ENCODE measurements at places on chromosomes 5 and 9. TPM values are rescaled to one million over a fixed set of nuclear protein-coding genes. Genes with fewer than 3 reads are reported as not detected.

Gene C9orf50
- 0.19 TPM for total RNA-seq

Gene TMEM215
- not detected for total RNA-seq

Gene C5orf52
- not detected for total RNA-seq

Gene TRAF1
- 1.3 TPM for total RNA-seq

Gene PFN3
- not detected for total RNA-seq

Gene OBP2B
- 0.62 TPM for total RNA-seq

Gene ATP10B
- 0.55 TPM for total RNA-seq

DNA sequence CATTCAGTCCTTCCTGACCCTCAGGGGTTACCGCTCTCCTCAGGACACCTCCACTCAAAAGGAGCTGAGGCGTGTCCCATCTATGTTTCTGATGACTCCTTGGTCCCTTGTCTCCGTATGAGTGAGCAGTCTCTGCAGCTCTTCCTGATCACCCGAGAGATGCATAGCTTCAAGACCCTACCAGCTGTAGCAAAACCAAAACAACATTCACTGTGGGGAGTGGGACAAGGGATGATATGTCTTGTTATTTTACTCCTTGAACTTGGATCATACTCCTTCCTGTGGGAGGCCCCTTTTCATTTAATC, 14.4 kb downstream of the GLDC start:
- no peak for ATAC-seq

DNA sequence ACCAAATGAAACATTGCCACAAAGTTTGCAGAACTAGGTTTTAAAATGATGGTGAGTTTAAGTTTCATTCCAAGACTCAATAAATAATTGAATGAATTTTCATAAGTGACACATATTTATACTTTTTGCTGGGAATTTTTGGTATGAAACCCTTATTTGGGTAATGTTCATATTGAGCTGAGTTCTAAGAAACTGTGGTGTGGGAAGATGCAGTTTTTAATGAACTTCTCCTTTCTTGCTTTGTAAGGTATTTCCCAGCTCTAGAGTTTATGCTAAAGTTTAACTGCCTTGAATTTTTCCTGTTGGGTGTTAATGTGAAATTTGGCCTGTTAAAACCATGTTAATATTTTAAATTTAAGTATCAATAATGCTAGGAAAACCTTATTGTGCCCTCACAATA, 15.1 kb downstream of the RABGAP1 start:
- no peak for ATAC-seq

GRCh38 chr5:172438319-172438668, 16.0 kb downstream of the SH3PXD2B start:
- ATAC-seq, result peak; percentile 35

GRCh38 chr5:140295414-140295813, 7.5 kb downstream of the PFDN1 start:
- peak; percentile 66 for ATAC-seq

DNA sequence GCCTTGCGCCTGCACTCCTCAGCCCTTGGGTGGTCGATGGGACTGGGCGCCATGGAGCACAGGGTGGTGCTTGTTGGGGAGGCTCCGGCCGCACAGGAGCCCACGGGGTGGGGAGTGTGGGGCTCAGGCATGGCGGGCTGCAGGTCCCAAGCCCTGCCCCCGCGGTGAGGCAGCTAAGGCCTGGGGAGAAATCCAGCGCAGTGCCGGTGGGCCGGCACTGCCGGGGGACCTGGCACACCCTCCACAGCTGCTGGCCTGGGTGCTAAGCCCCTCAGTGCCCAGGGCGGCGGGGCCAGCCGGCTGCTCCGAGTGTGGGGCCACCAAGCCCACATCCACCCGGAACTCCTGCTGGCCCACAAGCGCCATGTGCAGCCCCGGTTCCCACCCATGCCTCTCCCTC, 358.8 kb upstream of the RIOK2 start:
- ATAC-seq, result no peak

DNA sequence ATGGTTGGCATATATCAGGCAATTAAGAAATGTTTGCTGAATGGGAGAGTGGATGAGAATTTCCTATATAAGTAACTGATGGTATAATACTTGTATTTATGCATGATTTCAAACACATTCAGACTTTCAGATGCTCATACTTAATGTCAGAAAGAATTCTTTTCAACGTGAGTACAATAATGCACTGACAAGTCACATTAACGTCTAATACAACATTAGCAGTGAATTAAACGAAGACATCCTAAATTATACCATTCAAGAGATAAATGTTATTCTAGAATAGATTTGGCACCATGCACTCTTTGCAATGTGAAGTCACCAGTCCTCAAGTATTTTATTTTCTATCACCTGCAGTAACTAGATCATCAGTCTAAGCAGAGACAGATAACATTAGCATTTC, 712.9 kb downstream of the TLE1 start:
- ATAC-seq, result no peak

GRCh38 chr5:60184606-60185005, 291.1 kb upstream of the PDE4D start:
- ATAC-seq, result no peak

- ATAC-seq, result peak; percentile 11
Measured at GRCh38 chr9:137619240-137620047, 639 bp downstream of the EHMT1 start.

GRCh38 chr5:96763026-96763425, 44.7 kb downstream of the ERAP1 start:
- ATAC-seq, result no peak

GRCh38 chr9:99058964-99059921, 45.7 kb upstream of the TGFBR1 start:
- ATAC-seq, result peak; percentile 54

GRCh38 chr9:73153793-73154227, 2.1 kb downstream of the ANXA1 start:
- ATAC-seq, result no peak

GRCh38 chr5:54390539-54391031, 64.9 kb upstream of the HSPB3 start:
- ATAC-seq, result no peak

GRCh38 chr5:37838933-37839341, 904 bp downstream of the GDNF start:
- ATAC-seq, result no peak

DNA sequence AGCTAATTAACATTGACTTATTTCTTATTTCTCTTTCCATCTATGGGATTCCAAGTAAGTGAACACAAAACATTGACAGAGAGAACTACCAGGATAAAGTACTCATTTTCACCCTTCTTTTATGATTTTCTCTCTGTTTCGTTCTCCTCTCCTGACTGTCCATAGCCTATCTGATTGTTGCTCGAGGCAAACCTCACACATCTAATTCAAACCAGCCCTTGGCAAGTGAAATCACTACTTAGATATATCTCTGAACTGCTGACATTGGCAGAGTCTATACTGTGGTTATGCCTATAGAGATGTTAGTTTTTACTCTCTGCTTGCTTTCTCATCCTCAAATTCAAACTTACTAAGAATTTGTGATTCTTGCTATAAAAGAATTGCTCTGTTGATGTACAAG, 248.8 kb downstream of the ISL1 start:
- ATAC-seq, result no peak

GRCh38 chr5:147189109-147189424, 45.8 kb upstream of the STK32A start:
- ATAC-seq, result no peak

DNA sequence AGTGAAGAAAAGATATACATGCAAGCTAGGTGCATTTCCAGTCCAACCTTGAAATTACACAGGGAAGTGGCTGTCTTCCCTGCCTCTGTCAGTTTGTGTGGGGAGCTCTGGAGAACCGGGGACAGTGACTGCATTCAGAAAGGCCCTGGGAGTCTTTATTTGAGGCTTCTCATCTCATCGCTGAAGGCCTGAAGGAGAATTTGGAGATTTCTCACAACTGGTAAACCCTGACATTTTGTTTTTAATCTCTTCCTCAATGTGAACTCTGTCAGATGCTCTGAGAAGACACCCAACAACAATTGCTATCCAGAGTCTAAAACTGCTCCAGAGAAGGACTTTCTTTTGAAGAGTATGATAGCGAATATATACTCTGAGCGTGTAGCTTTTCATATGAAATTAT, 33.0 kb downstream of the MACIR start:
- no peak for ATAC-seq

- ATAC-seq, result peak; percentile 62
Measured at GRCh38 chr5:108531367-108532128, 149.7 kb upstream of the FBXL17 start.

DNA sequence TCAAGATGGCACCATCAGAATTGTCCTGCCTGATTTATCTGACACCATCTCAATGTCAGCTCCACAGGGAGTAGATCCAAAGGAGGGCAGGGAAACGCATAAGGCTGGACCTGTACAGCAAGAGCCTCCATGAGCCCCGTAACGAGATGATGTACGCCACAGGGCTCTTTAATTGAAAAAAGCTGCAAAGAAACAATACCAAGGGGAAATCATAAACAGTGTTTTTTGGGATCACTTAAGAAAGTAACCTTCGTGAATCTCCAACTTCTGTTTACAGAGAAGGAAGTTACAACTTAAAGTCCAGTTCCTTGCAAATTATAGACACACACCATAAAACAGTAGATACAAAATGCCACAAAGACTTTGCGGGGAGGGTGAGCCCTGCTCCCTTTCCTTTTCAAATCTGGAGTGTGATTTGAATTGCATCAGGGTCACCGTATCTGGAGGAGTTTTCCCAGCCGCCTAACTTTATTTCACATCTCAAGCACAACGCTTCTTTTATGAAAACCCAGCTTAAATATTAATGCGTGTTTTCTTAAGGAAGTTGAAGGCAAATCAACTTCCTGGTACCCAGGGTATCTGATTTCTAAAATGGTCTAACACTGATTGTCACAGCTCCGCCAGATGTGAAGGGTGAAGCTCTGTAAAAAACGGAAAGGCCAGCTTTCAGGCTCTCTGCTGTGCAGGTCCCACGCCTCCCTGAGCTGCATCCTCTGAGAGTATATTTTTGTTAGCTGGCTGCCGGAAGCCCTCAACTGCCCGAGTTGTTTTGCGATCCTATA, 88.9 kb downstream of the EBF1 start:
- ATAC-seq, result peak; percentile 31

DNA sequence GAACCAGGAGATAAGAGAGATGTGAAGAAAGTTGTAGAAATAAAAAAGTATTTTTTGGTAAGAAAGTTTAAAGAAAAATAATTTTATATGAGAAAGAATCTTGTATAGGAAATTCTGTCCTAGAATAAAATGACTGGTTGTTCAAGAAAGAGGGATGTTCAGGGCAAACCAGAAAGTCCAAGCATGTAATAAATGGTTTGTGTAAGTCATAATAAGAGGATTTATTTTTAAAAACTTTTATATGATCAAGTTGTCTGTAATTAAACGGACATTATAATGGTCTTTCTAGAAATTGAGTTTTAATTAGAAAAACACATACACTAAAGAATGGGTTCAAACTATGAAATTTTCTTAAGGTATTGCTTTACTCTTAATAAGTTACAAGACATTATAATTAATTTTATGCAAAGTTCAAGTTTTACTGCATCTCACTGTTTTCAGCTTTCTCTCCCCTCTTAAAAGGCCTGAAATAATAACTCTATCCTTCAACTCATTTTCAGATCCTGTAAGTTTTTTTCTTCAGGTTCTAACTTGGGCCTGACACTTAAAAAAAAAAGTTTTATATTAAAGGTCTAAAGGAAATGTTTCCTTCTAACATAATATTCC, 56.1 kb upstream of the ZNF300 start:
- no peak for ATAC-seq

DNA sequence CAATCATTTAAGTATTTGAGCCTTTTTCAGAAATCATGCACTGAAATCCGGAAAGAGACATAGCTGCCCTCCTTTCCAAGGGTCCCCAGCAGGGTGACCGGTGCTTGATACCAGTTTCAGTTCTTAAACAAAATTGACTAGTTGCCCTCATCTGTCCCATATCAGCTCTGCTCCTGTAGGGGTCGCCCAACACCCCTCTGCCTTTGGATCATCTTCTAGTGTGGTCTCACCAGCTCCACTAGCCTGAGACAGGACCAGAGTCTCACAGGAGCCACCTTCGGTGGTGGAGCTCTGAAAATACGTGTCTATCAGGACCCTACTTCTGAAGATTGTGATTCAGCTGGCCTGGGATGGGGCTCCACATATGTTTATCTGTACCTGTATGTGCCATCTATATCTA, 428.2 kb downstream of the ENC1 start:
- ATAC-seq, result no peak

GRCh38 chr9:110807956-110808598, 139.5 kb downstream of the MUSK start:
- ATAC-seq, result no peak

Data from motor neuron (in vitro differentiated cells).